ENCODE measurements at places on chromosomes 4 and X. TPM values are rescaled to one million over a fixed set of nuclear protein-coding genes. Genes with fewer than 3 reads are reported as not detected.

XAGE2 gene
- total RNA-seq = not detected

TMEM156 gene
- 0.39 TPM for total RNA-seq

IBSP gene
- total RNA-seq = not detected

MAGEA9B gene
- total RNA-seq = not detected

TRIM60 gene
- total RNA-seq = not detected

CXCL8 gene
- 35.7 TPM for total RNA-seq

XK gene
- total RNA-seq = under 0.01 TPM

PHKA1 gene
- total RNA-seq = 6.4 TPM

SERPINA7 gene
- total RNA-seq = not detected

NDNF gene
- 1.8 TPM for total RNA-seq

DOK7 gene
- total RNA-seq = not detected

NAA11 gene
- total RNA-seq = not detected

ARHGAP24 gene
- total RNA-seq = 26.3 TPM

IL13RA2 gene
- 1.0 TPM for total RNA-seq

FHDC1 gene
- 0.51 TPM for total RNA-seq

NKX1-1 gene
- total RNA-seq = not detected

ALB gene
- not detected for total RNA-seq

All from dermis microvascular lymphatic vessel endothelial cell (primary cell).